ENCODE measurements at places on chromosomes 7 and 10.
A peak's percentile ranks its signal among the peaks of the same experiment; 100 is the strongest.

GRCh38 chr10:17003151-17003550, 126.5 kb downstream of the CUBN start:
- no peak for DNase-seq

- DNase-seq, result no peak
Observed at GRCh38 chr10:5830629-5831445, 17.6 kb upstream of the GDI2 start.

- no peak for DNase-seq
Observed at GRCh38 chr7:10720042-10720441, 253.6 kb upstream of the PHF14 start.

DNA sequence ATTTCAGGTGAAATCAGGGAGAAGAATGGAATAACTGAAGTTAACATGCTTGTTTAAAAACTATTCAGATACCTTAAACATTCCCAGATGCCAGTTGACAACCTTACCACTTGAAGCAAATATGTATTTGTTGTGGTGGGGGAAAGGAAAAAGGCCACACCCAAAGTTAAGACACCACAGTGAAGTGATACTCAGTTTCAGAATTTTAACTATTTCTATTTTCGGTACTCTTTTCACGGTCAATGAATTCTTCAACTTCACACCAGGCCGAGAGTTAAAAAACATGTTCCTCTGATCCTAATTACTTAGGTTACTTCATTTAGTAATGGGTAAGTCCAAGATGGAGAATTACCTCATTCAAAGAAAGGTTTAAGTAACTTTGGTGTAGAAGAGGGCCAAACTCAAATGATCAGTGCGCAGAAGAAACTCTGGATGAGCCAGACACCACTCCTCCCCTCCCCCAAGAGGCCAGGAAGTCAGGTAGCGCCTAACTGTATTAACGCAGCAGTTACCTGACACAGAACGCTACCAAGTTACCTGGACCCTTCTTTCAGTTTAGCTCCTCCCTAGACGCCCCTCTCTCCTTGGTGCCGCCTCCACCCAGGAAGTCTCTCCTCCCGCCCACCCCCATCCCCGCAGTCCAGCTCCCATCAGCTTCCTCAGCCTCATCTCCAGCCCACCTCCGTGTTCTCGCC, 700 bp downstream of the MTPN start:
- DNase-seq, result no peak

DNA sequence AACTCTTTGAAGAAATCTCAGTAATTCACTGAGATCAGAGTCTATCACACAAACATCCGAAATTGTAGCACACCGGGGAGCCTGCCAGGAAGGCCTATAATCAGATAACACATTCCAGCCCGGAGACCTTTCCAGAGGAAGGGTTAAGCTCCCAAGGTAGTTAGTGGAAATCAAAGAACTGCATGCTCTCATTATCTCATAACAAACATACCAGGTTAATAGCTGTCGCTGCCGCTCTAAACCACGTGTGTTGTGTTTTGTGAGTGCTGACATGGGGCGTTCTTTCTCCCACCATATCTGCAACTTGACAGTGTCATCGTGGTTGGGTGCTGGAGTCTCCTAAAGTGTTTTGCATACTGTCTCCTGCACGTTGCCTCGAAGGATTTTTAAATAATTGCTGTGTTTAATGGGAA, 120.7 kb upstream of the CARD11 start:
- no peak for DNase-seq

DNA sequence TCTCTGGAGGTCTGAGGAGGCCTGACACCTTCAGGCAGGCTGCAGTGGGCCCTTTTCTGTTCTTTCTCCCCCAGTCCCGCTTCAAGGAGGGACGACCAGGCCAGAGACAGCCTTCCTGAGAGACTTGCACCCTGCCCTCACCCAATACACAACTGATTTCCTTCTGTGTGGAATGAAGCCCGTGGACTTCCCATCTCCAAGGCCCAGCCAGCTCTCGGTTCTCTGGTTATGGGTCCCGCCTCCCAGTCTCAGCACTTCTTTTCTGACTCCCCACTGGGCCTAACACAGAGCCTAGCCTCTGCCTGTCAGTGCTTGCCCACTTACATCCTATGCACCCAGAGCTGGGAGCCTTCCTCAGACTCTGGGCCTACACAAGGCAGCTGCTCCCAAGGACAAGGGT, 24.1 kb upstream of the ADCYAP1R1 start:
- no peak for DNase-seq

- no peak for DNase-seq
Observed at GRCh38 chr7:158321936-158322615, 265.5 kb downstream of the PTPRN2 start.

DNA sequence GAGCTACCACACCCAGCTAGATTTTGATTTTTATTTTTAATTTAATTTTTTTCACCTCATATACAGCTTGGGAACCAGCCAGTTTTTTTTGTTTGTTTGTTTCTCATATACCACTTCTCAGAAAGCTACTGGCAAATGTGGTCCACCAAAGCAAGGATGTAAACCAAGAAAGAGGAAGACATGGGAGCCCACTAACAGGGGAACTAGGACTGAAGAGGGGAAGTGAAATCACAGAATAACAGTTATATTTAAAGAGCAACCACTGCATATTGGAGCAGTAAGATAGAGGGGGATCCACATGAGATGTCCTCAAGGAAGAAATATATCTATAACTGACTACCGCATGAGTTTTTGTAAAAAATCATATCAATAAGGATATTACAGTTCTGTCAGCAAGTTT, 10.5 kb downstream of the CPVL start:
- DNase-seq, result no peak

- no peak for DNase-seq
Observed at GRCh38 chr7:136309407-136309806, 332.2 kb upstream of the MTPN start.

GRCh38 chr10:34213193-34213804, 601.8 kb downstream of the PARD3 start:
- no peak for DNase-seq

DNA sequence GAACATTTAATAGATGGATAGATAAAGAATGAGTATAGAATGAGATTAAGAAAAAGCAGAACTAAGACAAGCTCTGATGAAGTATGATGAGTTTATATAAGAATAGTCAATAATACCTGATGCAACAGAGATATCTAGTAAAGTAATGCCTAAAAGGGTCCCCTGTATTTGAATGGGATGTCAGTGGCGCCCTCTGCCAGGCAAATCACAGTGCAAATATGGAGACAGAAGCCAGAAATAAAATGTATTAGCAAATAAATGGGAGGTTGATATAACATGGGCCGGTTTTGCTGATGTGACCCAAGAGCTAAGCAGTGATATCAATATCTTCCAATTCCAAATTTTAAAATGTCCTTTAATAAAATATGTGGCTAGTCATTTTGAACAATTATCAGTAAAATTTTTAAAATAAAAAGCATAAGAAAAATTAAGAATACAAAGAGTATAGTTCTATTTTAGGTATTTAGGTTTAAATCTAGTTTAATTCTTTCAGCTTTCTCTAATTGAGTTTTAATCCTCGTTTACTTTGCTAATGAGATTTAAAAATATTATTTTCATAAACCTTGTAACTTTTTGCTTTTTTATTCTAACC, 62.6 kb downstream of the ADK start:
- no peak for DNase-seq

- DNase-seq, result peak; percentile 72
Observed at GRCh38 chr10:17200912-17201793, at the start of gene TRDMT1. Gene TRDMT1 (minus strand): TSS chr10:17201672. CDS start chr10:17201634, 38 bp downstream.

- no peak for DNase-seq
Observed at GRCh38 chr7:11469028-11469745, 362.8 kb downstream of the THSD7A start.

Data from substantia nigra (tissue), 51 donors.